ENCODE measurements at places on chromosomes 5 and 9. TPM values are rescaled to one million over a fixed set of nuclear protein-coding genes. Genes with fewer than 3 reads are reported as not detected.

GRCh38 chr9:137761032-137761431, 116.5 kb upstream of the CACNA1B start:
- no peak for DNase-seq

GRCh38 chr5:65986796-65987195, 60.4 kb downstream of the ERBIN start:
- no peak for DNase-seq

DNA sequence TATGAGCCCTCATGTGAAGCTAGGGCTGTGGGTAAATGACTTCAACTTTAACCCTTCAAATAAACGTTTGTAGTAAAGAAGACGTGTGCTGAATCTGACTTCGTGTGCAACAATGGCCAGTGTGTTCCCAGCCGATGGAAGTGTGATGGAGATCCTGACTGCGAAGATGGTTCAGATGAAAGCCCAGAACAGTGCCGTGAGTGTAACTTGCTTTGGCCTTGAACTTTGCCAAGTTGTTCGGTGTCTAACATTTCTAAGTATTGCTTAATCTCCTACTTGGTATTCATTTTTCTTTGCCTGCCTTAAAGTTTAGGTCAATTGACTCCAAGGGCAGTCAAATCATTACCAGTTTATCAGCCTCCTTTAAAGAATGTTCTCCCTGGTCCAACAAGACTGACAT, 18.2 kb downstream of the VLDLR start:
- no peak for DNase-seq

- DNase-seq: no peak
These were observed 96.0 kb upstream of the FSTL4 start for GRCh38 chr5:133708331-133708850.

- DNase-seq: no peak
These were observed 383.4 kb downstream of the BRINP1 start for GRCh38 chr9:118985851-118986250.

The GM2A gene
- total RNA-seq: 14.7 TPM

The PAEP gene
- total RNA-seq: not detected
